ENCODE measurements at places on chromosomes 7 and 10.

GRCh38 chr7:114468844-114469243 lies 54.2 kb downstream of the FOXP2 start:
- DNase-seq, result no peak

GRCh38 chr10:792792-793100 lies 103.3 kb upstream of the DIP2C start:
- DNase-seq, result no peak

DNA sequence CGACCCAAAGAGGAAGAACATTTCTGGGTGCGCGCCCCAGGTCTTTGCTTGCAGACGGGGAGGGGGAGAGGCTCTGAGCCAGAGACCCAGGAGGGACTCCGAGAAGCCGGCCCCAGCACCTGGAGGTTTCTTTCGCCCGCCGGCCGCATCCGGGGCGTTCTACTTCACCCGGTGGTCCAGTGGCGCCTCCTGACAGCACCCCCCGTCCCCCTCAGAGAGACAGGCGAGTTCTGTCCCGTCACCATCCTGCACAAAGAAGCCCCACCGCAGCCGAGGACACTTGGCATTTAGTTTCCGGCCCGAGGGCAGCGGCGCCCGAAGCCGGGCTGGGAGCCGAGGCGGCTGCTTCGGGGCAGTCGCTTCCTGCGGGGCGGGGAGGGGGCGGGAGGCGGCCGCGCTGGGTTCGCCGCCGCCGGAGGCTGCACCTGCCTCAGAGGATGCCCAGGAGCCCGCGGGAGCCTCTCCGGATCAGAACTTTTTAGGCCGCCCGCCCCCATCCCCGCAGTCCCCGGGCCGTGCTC lies at the start of gene TMEM178B:
Gene TMEM178B, plus strand, starts transcription at position 424 of the 521 bp plus-strand sequence.
- peak; percentile 65 for DNase-seq

DNA sequence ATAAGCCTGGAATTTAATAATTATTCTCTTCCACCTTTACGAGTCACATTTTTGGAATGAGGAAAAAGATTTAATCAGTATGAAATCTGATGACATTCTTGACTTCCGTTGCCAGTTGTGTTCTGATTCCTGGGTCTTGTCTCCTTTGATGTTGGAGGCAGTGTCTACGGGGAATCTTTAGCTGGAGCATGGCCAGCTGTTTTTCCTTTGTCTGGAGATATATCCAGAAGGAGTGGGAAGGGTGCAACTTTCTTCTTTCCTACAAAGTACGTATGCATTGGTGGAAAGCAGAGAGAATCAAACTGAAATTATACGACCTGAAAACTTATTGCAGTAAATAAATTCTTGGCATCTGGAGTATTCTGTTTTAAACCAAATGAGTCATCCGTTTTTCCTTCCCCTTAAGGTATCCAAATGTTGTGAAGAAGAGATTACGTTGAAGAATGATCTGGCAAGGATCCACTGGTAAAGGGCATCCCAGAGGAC lies 6.9 kb upstream of the GNG11 start:
- no peak for DNase-seq

- DNase-seq, result no peak
Measured at GRCh38 chr10:111498560-111498959, 421.7 kb downstream of the ADRA2A start.

DNA sequence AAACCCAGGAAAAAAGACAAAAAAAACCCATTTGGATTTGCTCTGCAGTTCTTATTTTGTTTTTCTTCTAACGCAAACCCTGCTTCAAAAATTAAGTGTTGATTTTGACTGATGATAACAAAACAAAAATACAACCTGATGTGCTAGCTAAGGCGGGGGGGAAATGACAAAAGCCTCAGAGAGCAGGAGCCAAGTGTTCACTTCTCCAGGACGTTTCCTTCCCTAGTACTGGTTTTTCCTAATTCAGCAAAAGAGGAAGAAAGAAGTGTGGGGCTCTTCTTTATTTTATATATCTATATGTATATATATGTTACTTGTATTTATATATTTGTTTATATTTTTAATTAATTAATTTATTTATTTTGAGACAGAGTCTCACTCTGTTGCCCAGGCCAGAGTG lies 28.0 kb downstream of the SNX10 start:
- DNase-seq, result no peak

GRCh38 chr10:129553928-129554327 lies 86.9 kb downstream of the MGMT start:
- DNase-seq, result no peak

- DNase-seq, result no peak
Measured at GRCh38 chr7:91082852-91083495, 181.3 kb upstream of the FZD1 start.

- peak; percentile 74 for DNase-seq
Measured at GRCh38 chr7:151086802-151087244, 548 bp downstream of the AGAP3 start.
